MCF 10A (cell line): ENCODE measurements at places on chromosomes 7 and 10. TPM values are rescaled to one million over a fixed set of nuclear protein-coding genes. Genes with fewer than 3 reads are reported as not detected.

The AKR1E2 gene
- 0.29 TPM in 1 of 2 replicates, not detected in the other for total RNA-seq

- no peak overlapping the region for H3K4me3 ChIP-seq
- H3K36me3 ChIP-seq: peaks cover 16% of the 10 kb centered on the region
- no peak overlapping the region for H3K27ac ChIP-seq
- H3K4me1 ChIP-seq: no peaks in the 10 kb centered on the region
Measured at GRCh38 chr10:23966504-23967051, 242.4 kb upstream of the KIAA1217 start.

DNA sequence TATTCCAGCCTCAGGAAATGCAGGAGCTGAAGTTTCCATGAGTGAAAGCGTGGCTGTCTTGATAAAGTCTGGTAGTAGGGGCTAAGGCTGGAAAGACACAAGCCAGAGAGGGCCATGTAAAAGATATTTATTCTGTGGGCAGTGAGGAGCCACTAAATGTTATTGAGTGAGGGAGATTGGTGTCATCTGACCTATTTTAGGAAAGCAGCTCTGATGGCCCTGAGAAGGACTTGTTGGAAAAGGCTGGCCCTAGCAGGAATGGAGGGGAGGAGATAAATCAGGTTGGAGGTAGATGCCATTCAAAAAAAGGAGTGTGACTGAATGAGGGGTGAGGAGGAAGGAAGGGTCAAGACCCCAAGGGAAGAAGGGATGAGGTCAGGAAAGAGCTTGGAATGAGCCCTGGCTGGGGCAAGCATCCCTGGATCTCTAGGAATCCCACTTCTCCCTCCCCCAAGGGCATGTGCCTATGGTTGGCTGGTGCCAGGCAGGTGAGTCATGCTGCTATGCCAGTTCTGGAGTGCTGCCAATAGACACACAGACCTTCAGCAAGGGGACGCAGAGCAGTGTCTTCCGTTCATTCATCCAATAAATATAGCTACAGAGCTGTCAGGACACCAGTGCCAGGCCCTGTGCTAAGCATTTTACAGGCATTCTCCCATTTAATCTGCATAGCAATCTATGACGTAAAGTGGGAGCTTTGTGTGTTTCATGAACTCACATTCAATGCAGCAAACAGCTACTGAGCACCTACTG, 2.0 kb downstream of the ANKRD2 start:
- peaks cover 40% of the 10 kb centered on the region for H3K4me1 ChIP-seq
- H3K4me3 ChIP-seq: no peak overlapping the region
- no peaks in the 10 kb centered on the region for H3K27me3 ChIP-seq
- peak overlapping the region; percentile 21 for H3K27ac ChIP-seq
- peaks cover under 1% of the 10 kb centered on the region for H3K36me3 ChIP-seq
- DNase-seq: peak; percentile 99

DNA sequence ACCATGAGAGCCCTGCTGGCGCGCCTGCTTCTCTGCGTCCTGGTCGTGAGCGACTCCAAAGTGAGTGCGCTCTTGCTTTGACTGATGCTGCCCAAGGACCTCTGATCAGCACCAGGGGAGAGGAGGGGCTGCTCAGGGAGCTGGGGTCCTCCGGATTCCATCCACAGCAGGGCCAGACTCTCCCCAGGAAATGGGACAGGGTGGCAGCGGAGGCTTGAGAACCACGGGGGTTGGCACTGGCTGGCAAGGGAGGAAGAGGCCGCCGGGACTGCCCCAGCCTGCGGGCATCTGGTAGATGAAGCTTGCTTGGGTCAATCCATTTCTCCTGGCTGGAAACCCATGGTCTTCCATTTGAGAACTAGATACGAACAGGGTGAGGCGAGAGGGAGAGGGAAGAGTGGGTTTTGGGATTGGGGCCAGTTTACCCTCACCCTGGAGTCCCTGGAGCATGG, 647 bp downstream of the PLAU start:
- peak overlapping the region; percentile 96 for H3K27ac ChIP-seq
- H3K36me3 ChIP-seq: peaks cover 5% of the 10 kb centered on the region
- peak overlapping the region; percentile 97 for H3K4me3 ChIP-seq
- H3K27me3 ChIP-seq: no peaks in the 10 kb centered on the region
- DNase-seq: no peak
- peaks cover 75% of the 10 kb centered on the region for H3K4me1 ChIP-seq

DNA sequence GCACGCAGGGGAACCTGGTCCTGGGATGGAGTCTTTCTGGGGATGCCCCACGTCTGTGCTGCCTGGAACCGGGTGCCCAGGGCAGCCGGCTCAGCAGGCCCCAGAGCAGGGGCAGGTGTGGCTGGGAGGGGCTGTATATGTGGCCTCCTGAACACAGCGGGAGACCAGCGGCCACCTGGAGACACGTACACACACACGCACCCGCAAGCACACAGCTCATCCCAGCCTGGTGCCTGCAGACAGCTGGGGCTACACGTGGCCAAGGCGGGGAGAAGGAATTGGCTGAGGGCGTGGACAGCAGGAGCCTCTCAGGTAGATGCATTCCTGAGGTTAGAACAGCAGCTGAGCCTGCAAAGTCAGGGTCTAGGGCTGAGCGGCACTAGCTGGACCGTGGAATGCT, 14.0 kb downstream of the ADAM8 start:
- H3K27me3 ChIP-seq: no peaks in the 10 kb centered on the region
- peaks cover 39% of the 10 kb centered on the region for H3K4me1 ChIP-seq
- H3K36me3 ChIP-seq: peaks cover 6% of the 10 kb centered on the region

DNA sequence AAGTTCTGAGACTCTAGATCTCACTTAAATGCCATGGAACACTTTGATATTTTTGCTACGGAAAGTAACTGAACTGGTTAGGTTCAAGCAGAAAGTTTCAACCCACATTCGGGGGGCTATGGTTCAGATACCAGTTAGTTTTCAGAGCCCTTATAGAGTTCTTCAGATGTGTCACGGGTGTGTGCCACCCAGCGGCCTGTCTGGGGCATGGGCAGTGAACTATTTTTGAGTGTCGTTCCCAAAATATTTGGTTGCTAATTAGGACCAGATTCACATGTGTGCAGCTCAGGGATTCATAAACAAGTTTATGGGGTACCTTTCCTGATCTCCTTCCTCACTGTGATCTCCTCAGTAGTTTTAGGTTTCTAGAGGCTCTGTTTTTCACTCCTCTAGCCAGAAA, 271.9 kb downstream of the C7orf25 start:
- no peak overlapping the region for H3K27ac ChIP-seq
- H3K36me3 ChIP-seq: no peaks in the 10 kb centered on the region
- no peaks in the 10 kb centered on the region for H3K27me3 ChIP-seq
- no peaks in the 10 kb centered on the region for H3K4me1 ChIP-seq

The ZNF488 gene
- total RNA-seq: 0.12 TPM in 2 replicates

- H3K36me3 ChIP-seq: peaks cover 10% of the 10 kb centered on the region
- H3K27me3 ChIP-seq: no peaks in the 10 kb centered on the region
- H3K4me1 ChIP-seq: peaks cover 35% of the 10 kb centered on the region
Measured at GRCh38 chr7:47581804-47582763, at the start of gene TNS3. Gene TNS3, minus strand, starts transcription at chr7:47582111. Its CDS starts 142,475 bp downstream, at chr7:47439636.

DNA sequence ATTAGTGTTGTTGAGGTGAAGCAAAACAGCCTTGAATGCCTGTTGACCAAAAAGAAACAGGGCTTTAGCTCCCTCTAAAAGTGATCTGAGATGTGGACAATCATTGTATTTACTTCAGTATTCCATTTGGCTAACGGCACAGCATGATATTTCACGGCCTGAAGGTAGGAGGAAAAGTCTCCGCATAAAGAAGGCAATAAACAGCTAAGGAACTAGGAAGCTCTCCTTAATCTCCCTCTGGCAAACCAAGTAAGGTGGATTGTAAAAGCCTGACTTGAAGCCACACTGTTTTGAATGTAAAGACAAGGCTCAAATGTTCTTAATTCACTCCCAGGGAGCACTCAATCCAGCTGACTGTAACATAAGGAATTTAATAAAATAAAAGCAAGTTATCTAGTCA, 160.0 kb upstream of the ZNF804B start:
- no peaks in the 10 kb centered on the region for H3K4me1 ChIP-seq
- no peak for DNase-seq
- no peak overlapping the region for H3K4me3 ChIP-seq

DNA sequence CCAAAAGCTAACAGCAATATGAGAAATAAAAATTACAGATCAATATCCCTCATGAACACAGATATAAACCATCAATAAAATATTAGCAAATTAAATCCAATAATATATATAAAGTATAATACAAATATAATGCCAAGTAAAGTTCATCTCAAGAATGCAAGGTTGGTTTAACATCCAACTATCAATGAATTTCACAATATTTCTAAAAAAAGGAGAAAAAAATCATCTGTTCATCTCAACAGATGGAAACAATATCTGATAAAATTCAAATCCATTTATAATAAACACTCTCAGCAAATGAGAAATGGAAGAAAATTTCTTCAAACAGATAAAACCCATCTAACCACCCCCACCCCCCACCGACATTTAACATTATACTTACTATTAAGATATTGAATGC, 86.9 kb downstream of the SIRT1 start:
- DNase-seq: no peak
- H3K27ac ChIP-seq: no peak overlapping the region

DNA sequence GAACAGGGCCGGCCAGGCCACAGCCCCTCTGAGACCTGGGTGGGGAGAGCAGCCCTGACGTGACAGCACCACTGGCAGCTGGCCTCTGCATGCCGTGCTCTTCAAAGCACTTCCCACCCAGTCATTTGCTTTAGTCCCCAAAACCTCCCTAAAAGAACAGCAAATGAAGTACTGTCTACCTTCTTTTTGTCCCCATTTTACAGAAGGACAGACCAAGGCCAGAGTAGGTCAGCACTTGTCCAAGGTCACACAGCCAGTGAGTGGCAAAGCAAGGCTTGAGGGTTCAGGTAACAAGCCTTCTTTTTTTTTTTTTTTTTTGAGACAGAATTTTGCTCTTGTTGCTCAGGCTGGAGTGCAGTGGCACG, 15.1 kb downstream of the ATP6V1F start:
- H3K4me1 ChIP-seq: no peaks in the 10 kb centered on the region
- no peak overlapping the region for H3K27ac ChIP-seq
- no peak overlapping the region for H3K4me3 ChIP-seq

DNA sequence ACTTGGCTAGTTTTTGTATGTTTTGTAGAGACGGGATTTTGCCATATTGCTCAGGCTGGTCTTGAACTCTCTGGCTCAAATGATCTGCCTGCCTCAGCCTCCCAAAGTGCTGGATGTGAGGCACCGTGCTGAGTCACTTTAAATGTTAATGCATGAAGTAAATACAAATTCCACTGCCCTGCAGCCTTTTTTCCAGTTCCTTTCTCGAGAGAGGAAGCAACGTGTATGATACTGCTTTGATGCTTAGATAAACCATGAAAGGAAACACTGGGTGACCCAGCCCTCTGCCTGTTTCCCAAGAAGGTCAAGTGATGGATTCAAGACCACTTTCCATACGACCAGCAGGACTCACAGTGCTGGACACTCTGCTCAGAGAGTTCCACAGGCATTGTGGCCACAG, 11.3 kb upstream of the MRPS24 start:
- no peak overlapping the region for H3K27ac ChIP-seq
- peaks cover 90% of the 10 kb centered on the region for H3K36me3 ChIP-seq
- peaks cover 7% of the 10 kb centered on the region for H3K4me1 ChIP-seq
- no peaks in the 10 kb centered on the region for H3K27me3 ChIP-seq
- no peak for DNase-seq

DNA sequence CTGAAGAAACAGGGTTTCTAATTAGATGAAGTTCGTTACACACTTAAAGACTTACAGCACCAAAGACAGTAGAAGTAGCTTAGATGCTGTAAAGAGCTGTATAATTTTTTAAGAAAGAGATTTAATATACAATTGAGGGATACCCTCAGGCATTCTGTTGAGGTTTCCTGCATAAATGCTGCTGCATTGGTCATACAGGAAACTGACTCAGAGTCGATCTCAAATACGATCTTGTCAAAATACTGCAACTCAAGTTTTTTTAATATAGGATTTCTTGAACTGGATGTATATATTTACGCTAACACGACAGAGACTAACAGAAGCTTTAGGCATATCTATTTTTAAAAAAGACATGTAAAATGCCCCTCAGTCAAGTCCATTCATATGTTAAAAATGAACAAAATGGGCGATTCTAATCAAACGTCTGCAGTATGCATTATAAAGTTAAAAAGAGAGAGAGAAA, 2.4 kb upstream of the ARID5B start:
- H3K36me3 ChIP-seq: peaks cover 5% of the 10 kb centered on the region
- H3K4me3 ChIP-seq: peak overlapping the region; percentile 90
- peak; percentile 84 for DNase-seq
- peak overlapping the region; percentile 87 for H3K27ac ChIP-seq

DNA sequence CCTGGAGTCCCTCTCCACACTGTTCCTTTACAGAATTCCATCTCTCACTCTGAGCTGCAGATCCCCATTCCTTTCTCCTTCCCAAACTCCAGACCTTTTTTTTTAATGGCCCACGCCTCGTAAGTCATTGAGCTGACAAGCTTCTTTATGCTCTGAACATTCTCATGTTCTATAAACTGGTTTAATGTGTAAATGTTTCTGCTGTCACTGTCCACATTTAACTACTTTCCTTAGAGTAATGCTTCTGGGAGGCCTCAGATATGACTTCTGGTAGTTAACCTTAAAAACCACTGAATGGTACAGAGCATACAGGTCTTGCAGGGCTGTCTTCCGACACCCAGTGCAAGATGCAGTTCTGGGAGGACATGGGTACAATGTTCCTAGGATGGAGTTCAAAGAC, 71.1 kb upstream of the CAMK2B start:
- H3K27me3 ChIP-seq: no peaks in the 10 kb centered on the region
- H3K36me3 ChIP-seq: peaks cover 38% of the 10 kb centered on the region
- no peak for DNase-seq
- H3K4me1 ChIP-seq: peaks cover 5% of the 10 kb centered on the region
- no peak overlapping the region for H3K4me3 ChIP-seq

DNA sequence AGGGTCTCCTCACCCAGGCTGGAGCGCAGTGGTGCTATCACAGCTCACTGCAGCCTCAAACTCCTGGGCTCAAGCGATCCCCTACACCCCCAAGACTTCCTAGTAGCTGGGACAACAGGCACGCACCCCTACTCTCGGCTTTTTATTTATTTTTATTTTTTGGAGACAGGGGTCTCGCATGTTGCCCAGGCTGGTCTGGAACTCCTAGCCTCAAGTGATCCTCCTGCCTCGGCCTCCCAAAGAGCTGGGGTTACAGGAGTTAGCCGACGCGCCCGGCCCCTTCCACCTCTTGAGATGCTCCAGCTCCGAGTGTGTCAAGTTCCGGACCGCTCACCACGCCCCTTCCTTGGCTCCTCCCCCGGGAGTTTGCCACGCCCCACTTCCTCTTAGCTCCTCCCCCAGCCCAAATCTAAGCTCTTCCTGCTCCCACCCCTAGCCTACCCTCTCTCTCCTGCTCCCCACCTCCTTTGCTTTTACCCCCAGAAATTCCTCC, 6.3 kb downstream of the NAT16 start:
- H3K27me3 ChIP-seq: peaks cover 69% of the 10 kb centered on the region
- peaks cover 21% of the 10 kb centered on the region for H3K4me1 ChIP-seq
- peak overlapping the region; percentile 61 for H3K4me3 ChIP-seq
- H3K36me3 ChIP-seq: no peaks in the 10 kb centered on the region
- peak; percentile 68 for DNase-seq

DNA sequence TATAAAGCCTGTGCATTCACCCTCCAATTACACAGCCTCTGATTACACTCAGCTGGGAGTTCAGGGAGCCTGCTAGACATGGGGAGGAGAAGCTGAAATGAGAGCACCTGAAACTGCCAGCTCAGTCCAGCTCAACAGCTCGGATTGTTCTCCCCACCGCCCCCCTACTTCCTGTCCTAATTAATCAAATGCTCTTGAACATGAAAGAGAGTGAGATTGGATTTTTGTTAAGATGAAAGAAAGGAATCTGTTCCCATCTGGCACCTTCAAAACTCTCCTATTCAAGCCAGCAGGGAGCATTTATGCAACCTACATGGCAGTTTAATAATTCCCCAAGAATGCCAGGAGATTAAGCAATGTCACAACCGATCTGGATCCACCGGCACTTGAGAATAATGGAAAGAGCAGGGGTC, 98.0 kb downstream of the NPSR1 start:
- H3K27me3 ChIP-seq: no peaks in the 10 kb centered on the region
- H3K4me1 ChIP-seq: peaks cover 4% of the 10 kb centered on the region
- no peak overlapping the region for H3K27ac ChIP-seq
- no peak overlapping the region for H3K4me3 ChIP-seq
- peaks cover 12% of the 10 kb centered on the region for H3K36me3 ChIP-seq
